ENCODE measurements at places on chromosomes 5 and 9.

DNA sequence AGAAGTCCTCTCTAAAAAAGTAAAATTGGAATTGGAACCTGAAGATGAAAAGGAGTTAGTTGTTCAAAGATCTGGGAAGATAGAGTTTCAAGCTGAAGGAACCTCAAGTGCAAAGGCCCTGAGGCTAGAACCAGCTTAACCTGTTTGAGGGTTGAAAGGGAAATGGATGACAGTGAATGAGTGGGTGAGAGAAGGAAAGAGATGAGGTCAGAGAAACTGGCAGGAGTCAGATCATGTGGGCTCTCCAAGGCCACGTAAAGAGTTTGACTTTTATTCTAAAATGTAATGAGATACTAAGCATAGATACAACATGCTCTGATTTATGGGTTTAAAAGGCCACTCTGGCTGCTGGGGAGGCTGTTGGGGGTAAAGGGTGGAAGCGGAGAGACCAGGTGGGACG lies 2.5 kb upstream of the RAD23B start:
- no peak for DNase-seq

DNA sequence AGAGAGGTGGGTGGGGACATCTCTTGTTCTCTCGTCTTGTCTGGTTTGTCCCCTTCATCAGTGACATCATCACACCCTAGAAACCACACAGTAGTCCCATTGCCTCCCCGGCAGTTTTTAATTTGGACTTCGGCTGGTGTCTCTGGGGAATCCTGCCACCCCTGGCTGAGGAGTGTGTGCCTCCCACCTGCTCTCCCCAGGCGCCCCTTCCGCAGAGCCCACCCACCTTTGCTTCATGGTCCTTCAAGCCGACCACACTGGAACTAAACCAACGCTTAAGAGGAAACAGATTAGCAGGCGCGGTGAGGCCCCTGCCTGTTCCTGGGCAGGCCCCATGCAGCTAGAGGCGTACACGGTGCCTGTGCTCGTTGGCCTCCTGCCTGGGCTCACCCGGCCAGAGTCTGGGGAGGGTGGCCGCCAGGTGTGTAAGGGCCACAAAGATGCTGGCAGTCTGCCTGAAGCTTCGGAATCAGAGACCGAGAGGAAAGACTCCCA lies 107.6 kb upstream of the SPRY4 start:
- DNase-seq: no peak

DNA sequence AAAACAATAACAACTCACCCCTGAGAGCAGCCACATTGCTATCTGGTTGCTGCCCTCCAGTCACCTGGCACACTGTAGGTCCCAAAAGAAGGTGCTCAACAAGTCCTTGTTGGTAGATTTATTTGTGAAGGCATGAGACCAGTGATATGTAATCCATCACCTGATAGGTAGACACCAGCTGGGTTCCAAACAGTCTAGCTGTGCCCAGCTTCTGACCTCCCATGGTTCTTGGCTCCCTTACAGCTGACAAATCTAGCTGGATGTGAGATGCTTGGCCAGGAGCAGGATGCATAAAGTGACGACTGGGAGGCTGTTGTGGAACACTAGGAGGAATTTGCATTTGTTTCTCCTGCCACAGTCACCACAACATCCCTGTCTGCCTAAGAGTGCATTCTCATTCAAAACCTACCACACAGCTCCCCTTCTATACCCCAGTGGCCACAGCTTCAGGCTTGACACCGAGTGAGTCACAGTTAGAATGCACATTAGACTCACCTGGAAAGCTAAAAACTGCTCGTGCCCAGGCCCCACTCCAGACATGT lies 7.8 kb upstream of the VLDLR start:
- DNase-seq: no peak

DNA sequence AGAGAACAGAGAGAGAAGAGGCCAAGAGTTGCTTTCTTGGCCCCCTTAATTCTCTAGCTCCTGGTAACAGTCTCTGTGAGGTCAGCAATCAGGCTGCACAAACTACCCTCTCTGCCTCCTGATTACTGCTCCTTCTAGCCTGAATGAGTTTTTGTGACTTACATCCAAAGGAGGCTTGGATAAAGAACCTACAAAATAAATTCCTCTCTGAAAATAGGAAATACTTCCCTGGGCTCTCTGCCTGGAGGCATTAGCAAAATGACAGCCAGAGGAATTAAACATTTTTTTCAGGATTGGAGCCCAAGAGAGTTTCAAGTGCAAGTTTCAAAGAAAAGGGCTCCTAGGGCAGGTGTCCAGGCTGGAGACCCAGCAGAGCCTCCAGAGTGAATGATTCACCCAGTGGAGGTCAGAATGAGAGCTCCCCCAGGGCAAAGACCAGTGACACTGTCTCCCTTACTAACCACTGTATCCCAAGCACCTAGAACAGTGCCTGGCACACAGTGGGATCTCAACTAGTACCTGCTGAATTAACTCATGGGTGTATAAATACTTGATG lies 162.5 kb downstream of the SPOCK1 start:
- DNase-seq: no peak

DNA sequence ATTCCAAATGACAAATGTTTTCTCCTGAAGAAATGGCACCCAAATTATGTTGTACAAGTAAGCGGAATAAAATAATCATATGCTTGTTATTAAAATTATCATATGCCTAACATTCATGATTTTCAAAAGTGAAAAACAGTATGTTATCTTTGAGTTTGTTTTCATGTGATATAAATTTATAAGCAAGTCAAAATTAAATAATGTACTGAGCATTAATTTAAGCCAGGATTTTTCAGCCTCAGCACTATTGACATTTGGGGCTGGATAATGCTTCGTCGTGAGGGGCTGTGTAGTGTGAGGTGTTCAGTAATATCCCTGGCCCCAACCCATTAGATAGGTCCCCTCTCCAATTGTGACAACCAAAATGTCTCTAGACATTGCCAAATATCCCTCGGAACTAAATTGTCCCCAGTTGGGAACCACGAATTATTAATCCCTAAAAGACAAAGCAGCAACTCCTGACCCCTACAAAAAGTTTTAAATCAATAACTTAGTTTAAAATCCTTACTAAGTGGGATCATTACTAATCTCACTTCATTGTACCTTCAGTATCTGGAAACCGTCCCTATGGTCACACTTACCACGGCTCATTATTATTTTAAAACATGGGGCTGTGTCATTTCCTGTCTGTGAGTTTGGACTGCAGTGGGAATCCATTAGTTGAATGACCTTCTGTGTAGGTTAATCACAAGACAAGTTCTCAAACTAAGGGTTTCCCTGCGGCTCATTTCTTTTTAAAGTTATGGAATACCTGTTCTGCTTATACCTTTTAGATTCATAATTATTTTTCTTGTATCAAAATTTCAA lies 1.3 kb upstream of the NNT start:
- DNase-seq: no peak

DNA sequence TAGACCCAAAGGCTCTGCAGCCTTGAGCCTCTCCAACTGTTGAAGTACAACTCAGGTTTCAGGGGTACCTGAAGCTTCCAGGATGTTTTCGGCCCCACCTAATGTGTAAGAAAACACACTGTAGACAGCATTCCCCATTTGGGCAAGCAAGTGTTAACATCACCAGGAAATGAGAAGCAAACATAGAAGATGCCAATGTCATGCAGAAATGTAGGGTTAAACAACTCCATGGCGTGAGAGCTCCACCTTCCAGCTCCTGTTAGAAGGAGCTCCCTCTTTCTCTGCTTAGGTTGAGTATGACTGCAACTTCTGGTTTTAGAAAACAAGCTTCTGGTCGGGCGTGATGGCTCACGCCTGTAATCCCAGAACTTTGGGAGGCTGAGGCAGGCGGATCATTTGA lies 31.0 kb upstream of the DENND1A start:
- DNase-seq: no peak

DNA sequence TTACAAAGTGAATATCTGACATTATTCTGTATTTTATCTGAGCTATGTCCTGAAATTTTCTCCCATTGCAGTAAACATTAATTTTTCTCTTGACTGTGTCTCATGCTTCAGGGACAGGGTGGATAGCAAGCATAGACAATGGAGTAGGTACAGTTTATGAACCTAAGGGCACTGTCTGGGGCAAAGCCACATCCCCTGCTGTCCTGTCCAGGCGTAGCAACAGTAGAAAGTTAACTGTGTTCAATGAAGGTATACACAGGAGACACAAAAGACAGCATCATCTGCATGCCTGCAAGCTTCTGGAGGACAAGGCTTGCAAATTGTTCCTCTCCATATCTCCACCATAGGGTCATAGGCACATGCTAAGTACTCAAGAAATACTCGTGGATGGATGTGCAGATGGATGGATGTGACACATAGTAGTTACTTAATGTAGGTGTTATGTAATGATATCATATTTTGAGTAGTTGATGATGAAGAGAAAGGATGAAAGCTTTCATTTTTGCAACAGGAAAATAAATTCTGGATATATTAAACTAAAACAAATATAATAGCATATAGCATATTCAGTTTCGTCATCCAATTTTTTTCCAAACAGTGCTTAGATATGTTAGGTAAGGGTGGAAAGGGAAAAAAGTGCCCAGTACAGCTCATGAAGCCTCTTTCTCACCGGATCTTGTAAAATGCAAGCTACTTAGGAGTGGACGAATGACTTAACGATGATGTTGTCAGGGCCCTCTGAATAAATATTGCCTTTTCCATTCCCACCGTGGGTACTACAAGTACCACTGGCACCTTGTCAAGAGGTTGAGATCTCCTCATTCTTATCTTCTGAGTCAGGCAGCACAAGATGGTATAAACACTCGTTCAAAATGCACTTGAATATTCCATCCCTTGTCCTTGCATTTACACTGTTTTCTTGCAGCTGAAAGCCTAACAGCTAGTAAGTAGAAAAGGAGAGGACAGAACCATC lies 19.9 kb upstream of the ZSWIM6 start:
- DNase-seq: no peak

DNA sequence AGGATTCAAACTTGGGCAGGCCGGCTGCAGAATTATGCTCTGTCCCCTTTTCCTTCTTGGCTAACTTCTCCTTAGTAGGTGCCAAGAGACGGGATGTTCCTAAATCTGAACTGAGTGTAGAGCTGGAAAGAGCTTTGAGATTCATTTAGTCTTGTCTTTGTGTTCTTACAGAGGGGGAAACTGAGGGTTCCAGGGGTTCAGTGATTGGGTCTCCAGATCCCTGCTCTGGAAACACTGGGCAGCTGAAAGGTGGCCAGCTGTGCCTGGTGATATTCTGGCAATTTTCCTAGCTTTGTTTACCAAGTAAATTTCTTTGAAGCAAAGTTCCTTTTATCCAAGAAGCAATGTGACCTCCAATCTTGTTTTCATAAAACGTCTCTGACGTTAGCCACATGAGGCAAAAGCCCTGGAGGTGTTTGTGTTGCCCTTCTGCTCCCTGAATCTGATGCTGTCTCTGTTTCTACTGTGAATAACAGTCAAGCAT lies 288.7 kb downstream of the ZSWIM6 start:
- no peak for DNase-seq

DNA sequence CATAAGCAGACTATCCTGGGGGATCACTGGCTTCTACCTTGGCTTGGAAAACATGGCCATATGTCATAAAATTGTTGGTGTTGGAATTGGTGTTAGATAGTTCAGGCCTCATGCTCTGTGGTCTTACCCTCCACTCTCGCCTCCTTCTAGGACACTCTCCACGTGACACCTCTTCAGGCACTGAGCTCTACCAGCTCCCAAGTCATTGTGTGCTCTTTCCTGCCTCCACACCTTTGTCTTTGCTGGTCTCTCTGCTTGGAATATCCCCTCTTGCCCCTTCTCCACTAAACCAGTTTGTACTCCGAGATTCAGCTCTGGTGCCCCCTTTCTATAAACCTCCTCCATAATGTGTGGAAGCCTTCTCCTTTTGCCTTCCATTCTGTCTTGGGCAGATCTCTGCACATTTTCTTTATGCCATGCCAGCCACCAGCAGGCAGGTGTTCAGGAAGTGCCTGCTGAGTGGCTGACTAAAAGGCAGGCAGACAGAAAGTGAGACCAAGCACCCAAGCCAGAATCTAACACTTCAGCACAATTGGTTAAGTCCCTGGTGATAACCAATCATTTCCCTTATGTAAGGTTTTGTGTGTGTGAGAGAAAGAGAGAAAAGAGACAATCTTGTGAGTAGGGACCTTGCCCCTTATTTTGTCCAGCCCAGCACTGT lies 37.7 kb downstream of the SAR1B start:
- DNase-seq: no peak

- no peak for DNase-seq
These were observed 632.5 kb downstream of the SLCO4C1 start for GRCh38 chr5:101663543-101663942.

DNA sequence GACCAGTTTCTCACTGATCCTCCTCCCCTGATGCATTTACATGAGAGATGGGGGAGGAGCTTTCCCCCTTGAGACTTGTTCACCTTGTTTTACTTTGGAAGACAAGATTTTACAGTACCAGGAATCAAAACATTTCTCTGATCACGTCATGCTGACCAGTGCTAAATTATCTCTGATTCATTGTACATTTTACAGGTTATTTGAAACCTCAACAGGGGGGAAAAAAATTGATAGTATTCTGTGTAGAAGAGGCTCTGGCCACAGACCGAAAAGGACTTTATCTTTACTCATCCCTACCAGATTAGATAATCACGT lies 133.9 kb downstream of the GRIA1 start:
- DNase-seq: no peak

DNA sequence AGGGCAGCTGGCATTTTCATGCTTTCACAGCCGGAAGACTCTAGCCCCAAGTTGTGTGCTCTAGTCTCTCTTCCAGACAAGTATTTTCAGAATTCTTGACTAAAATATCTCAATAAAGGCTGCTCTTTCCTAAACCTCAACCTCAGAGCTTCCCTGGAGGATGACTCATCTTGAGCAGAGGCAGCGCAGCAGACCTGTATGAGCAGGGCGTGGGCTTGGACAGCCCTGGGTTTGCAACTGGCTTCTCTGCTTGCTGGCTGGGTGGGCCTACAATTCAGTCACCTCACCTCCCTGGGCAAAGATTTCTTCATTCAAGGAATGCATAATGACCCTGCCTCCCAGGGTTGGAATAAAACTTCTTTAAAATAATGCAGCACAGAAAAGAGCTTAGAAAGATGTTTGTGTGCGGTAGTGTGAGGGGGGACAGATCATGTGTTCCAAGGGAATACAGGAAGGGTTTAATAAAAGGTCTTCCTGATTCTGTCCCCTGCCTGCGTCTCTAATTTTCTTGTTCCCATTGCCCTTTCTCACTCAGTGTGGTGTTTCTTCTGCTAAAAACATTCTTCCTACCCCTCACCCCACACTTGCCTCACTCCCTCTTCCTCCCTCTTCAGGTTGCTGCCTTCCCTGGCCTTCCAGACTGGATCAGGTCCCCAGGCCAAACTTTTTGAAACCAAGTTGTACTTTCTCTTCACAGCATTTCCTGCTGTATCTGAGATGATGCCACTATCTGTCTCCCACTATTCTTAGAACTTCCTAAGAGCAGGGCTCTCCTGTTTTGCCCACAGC lies 39.4 kb upstream of the MAP1B start:
- DNase-seq: no peak

- DNase-seq: no peak
These were observed 197.3 kb downstream of the ARL15 start for GRCh38 chr5:54113060-54113459.
